ENCODE measurements at places on chromosomes 2 and 18.

GRCh38 chr18:79607361-79607952 is 72.1 kb upstream of the CTDP1 start:
- no peak for DNase-seq

- no peak for DNase-seq
Measured at GRCh38 chr2:88283886-88284592, 113.9 kb downstream of the THNSL2 start.

GRCh38 chr2:146912536-146912935 is 932.3 kb upstream of the ACVR2A start:
- no peak for DNase-seq

DNA sequence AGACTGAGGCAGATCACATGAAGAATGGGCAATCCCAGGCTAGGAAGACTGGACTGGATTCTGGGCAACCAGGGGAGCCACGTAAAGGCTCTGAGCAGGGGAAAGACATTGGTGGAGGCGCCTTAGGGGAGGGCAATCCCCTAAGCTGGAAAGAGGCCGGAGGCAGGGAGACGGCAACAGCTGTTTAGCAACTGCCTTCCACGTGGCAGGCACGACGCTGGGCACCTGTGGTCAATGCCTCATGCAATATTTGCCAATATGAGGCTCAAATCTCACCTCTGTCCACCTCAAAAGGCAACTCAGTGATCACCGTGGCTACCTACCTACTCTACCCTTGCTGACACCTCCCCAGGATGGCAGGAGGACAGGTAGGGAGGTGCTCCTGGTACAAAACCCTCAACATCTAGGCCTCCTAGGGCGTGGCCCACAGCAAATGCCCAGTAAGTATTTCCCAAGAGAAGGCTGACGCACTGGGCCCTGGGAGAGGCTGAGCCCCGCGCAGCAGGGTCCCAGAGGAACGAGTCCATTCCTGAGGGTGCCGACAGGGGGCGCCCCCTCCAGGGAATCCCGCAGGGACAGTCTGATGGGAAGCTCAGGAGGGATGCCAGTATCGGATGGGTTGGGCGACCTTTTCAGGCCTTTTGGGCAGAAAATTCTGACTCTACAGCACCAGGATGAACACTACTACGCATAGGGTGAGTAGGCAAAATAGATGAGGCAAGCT is 8.9 kb downstream of the BOLA3 start:
- no peak for DNase-seq

DNA sequence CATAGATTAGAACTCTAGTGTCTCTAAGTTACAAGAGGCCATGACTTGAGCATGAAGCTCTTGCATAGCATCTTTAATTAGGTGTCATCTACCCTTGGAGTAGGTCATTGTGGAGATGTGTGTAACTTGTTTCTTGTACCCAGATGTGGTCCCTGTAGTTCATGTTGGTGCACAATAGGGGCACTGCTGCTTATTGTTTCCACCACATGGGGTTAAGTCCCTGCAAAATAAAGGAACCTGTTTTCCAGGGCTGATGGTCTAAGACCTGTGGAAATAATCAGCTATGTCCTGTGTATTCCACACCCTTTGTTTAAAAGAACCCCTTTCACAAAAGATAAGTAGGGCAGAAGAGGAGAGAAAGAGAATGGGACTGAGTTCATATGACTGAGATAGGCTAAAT is 28.6 kb downstream of the ASXL3 start:
- DNase-seq: no peak

GRCh38 chr18:9818423-9818734 is 67.4 kb upstream of the TXNDC2 start:
- DNase-seq: no peak

GRCh38 chr2:145000376-145000775 is 480.5 kb upstream of the ZEB2 start:
- DNase-seq: no peak

GRCh38 chr18:62372156-62372555 is 47.0 kb downstream of the TNFRSF11A start:
- DNase-seq: peak; percentile 10

- DNase-seq: no peak
Measured at GRCh38 chr18:36460324-36460850, 162.9 kb downstream of the FHOD3 start.

GRCh38 chr2:172484253-172484652 is 56.9 kb downstream of the ITGA6 start:
- DNase-seq: peak; percentile 34
